ENCODE measurements at places on chromosomes 6 and 20.

DNA sequence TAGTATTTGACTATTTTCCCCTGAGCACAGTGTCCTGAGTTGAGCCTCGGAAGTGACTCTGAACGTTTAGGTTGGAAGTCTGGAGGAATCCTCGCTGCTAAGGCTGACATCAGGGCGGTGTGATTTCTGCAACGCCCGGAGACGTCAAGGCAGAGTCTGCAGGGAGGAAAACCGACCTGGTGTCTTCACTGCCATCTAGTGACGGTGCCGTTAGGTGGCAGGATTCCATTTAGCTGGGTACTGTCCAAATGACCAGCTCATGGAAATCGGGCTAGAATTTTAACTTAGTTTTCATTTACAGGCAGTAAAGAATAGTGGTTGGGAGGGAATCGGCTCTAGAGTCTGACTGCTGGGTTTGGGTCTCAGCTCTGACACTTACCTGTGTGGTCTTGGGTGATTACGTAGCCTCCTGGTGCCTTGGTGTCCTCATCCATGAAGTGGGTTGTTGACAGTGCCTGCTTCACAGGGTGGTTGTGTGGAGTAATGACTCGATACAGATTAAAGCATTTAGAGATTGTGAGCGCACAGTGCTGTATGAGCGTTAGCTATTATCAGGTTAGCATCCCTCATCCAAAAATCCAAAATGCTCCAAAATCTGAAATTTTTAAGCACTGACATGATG, 35.0 kb downstream of the FOXF2 start:
- DNase-seq, result no peak

DNA sequence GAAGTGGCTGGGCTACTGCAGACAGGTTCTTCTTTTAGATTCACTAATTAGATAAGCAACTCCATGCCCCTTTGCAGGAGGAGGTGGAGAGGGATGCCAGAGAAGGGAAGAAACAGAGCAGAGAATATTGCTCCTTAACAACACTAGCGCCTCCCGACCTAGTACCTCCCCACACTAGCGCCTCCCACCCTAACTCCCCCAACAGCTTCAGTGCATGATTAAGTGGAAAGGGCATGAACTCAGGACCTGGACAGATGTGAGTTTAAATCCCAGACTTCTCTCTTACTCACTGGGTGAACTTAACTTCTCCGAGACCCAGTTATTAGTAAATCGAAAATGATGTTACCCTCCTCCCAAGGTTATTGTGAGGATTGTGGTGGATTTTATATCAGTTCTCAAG, 25.7 kb downstream of the STX11 start:
- DNase-seq, result no peak

DNA sequence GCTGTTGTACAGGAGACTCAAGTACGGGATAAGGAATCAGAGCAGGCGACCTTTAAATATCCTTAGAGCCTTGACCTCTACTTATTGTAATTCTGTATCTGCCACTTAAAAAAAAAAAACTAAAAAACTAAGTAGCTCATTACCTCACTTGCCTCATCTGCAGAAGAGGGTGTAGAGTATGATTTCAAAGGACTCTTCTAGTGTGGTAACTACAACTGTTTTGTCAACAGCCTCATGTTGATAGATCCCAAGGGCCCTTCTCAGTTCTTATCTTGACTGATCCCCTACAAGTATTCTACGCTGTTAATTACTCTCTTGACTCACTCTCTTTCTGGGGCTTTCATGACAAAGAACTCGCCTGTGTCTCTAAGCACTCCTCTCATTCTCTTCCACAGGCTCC, 16.7 kb upstream of the PDYN start:
- no peak for DNase-seq

DNA sequence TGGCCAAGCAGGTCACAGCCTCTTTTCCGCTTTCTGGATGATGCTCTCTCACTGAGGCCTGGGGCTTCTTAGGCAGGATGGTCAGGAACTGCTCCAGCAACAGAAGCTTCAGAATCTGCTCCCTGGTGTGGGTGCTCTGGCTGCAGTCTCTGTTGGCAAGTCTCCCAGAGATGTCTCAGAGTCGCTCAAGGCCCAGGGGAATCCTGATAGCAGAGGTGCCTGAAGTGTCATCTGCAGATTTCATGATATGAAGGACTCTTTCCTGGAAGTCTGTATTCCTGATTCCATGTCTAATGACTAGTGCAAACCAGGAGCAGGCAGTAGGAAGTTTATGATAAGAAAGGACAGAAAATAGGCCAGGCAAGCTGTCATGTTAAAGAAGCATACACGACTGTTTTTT, 20.3 kb downstream of the ZSCAN31 start:
- no peak for DNase-seq
